Cardiac muscle cell (in vitro differentiated cells and primary cell): ENCODE measurements at places on chromosomes 4 and X. TPM values are rescaled to one million over a fixed set of nuclear protein-coding genes. Genes with fewer than 3 reads are reported as not detected.

GPR119 gene
- polyA plus RNA-seq = not detected in 2 replicates

BMP2K gene
- 5.4 and 9.4 TPM in 2 replicates for polyA plus RNA-seq

ZFP92 gene
- polyA plus RNA-seq = not detected in 2 replicates

PRKX gene
- 8.4 and 24.2 TPM in 2 replicates for polyA plus RNA-seq

SMARCA1 gene
- 83.6 and 130 TPM in 2 replicates for polyA plus RNA-seq

TBX22 gene
- polyA plus RNA-seq = 0.87 TPM in 1 of 2 replicates, not detected in the other

NUDT10 gene
- polyA plus RNA-seq = 3.6 and 6.8 TPM in 2 replicates

OTC gene
- polyA plus RNA-seq = not detected in 2 replicates

COX7B2 gene
- not detected in 2 replicates for polyA plus RNA-seq

CENPVL1 gene
- polyA plus RNA-seq = 1.2 and 1.6 TPM in 2 replicates

TMEM156 gene
- polyA plus RNA-seq = not detected in 2 replicates

ACSL4 gene
- polyA plus RNA-seq = 25.5 TPM in 2 replicates

RTL5 gene
- 8.3 and 10.4 TPM in 2 replicates for polyA plus RNA-seq

ADGRG4 gene
- not detected in 2 replicates for polyA plus RNA-seq

PPARGC1A gene
- polyA plus RNA-seq = 17.7 and 28.4 TPM in 2 replicates

TMEM175 gene
- 28.3 and 35.1 TPM in 2 replicates for polyA plus RNA-seq

FGFBP2 gene
- not detected in 2 replicates for polyA plus RNA-seq

MAGEB10 gene
- not detected in 2 replicates for polyA plus RNA-seq

MAGEA10 gene
- polyA plus RNA-seq = not detected in 2 replicates

NMU gene
- polyA plus RNA-seq = 3.4 and 5.2 TPM in 2 replicates

PABPC5 gene
- 10.7 and 11.2 TPM in 2 replicates for polyA plus RNA-seq

CLDN34 gene
- polyA plus RNA-seq = not detected in 2 replicates

ZMYM3 gene
- polyA plus RNA-seq = 24.8 and 34.4 TPM in 2 replicates

IQCM gene
- polyA plus RNA-seq = not detected in 2 replicates

MEPE gene
- polyA plus RNA-seq = not detected in 2 replicates

SPANXN4 gene
- polyA plus RNA-seq = not detected in 2 replicates

EGF gene
- 3.0 TPM in 2 replicates for polyA plus RNA-seq

USP46 gene
- 23.5 and 24.2 TPM in 2 replicates for polyA plus RNA-seq

FAT4 gene
- 0.54 and 1.0 TPM in 2 replicates for polyA plus RNA-seq

CFI gene
- 2.6 and 5.2 TPM in 2 replicates for polyA plus RNA-seq

VEGFD gene
- 2.1 TPM in 1 of 2 replicates, not detected in the other for polyA plus RNA-seq

NDUFC1 gene
- polyA plus RNA-seq = 316 and 324 TPM in 2 replicates
